CD4-positive, alpha-beta T cell (primary cell): ENCODE measurements at places on chromosomes 11 and 22. TPM values are rescaled to one million over a fixed set of nuclear protein-coding genes. Genes with fewer than 3 reads are reported as not detected.

GRCh38 chr11:85475660-85476517 is 151.3 kb downstream of the DLG2 start:
- no peak for DNase-seq

DNA sequence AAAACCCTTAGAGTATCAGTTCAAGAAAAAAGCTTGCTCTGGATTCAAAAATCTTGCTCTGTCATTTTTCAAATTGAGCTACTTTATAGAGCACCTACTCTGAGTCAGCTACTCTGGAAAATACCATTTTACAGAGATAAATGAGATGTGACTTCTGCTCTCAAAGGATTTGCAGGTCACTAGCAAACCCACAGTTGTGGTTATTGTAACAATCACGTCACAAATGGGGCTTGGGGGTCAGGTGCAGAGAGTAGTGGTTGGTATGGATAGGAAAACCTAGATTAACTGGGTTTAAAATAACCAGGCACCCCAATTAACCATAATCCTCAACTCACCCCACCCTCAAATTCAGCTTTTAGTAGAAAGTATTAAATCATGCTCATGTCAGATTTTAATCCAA is 52.3 kb downstream of the MSANTD4 start:
- DNase-seq: no peak

- DNase-seq: no peak
These were observed 589.5 kb upstream of the CADM1 start for GRCh38 chr11:116093481-116094270.

GRCh38 chr11:72525466-72525865 is 91.1 kb upstream of the CLPB start:
- DNase-seq: no peak

DNA sequence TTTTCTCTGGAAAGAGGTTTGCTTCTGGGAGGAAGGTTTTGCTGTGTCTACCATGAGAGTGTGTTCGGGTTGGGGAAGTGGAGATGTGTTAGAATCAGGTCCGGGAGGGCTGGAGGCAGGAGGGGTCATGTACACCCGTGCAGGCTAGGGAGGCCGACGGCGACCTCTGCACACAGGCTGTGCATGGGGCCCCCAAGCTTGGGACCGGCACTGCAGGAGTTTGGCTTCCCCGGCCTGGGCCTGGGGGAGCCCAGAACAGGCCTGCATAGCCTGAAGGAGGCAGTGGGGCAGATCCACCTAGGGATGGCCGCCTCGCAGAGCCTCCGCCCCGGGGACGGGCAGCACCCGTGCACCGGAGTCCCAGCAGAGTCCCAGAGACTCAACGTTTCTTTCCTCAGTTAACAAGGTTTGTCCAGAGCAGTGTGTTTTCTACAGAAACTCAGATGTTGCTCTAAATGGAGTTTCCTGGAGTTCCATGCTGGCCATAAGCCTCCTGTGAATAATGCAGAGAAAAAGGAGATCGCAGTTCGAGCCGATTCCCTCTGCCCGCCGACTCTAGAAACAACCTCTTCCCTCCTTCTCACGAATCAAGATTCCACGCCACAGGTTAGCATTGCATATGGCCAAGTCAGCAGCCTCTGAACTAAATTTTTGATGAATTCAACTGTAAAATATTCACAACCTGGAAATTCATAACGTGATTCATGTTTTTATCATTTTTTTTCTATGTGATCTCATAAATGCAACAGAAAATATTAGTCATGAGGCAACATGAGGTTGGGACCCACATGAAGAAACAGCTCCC is 427.3 kb downstream of the BRD1 start:
- DNase-seq: no peak

GRCh38 chr22:30869667-30870395 is 98.7 kb downstream of the MORC2 start:
- DNase-seq: no peak

GRCh38 chr11:15158351-15159015 is 43.8 kb downstream of the INSC start:
- DNase-seq: no peak

GRCh38 chr11:64531906-64532312 is 59.1 kb upstream of the SLC22A12 start:
- DNase-seq: no peak

DNA sequence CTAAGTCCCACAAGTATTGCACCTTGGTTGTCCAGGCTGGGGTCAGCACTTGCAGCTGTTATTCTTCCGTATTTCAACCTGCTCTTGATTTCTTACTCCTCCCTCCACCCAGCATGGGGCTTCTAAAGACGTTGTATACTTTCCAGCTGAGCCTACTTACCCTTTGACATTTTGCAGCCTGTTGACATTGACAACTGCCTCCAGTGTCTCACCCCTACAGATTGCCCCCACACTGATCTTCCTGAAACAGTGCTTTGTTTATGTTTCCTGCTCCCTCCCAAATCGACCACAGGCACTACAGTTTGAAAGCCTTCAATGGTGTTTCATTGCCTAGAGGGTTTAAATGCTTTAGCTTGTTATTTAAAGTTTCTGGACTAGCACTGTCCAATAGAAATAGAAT is 56.6 kb downstream of the FAM83F start:
- no peak for DNase-seq

DNA sequence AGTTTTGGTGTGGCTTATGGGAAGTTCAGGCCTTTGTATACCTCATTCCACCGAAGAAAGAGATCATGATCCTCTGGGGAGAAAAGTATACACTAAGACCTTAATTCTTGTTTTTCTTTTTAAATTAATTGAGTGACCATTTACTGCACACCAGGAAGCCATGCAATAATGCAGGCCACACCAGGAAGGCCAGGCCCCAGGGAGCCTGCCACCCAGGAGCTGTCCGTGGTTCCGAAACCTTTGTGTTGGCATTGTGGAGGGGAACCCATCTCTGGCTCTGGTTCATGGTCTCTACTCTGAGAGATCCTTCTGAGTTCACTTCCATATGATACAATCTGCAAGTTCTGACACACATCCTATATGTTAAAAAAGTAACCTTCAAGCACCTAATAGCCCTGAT is 291.8 kb downstream of the MIAT start:
- DNase-seq: no peak

DNA sequence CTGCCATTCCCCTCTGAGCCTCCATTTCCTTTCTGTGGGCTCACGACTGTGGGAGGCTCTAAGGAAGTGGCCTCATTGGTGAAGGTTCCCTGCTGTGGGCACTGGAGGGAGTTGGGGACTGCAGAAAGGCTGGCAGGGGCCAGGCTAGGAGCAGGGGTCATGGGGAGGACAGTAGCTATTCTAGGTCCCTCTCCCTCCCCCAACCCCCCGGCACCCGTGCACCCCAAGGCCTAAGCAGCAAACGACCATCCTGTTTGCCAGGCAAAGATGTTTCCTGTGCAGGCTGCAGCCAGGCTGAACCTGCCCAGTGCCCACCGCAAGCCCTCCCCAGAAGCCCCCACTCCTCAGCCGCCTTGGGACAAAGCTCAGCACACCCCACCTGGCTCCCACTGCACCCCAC is 189.4 kb downstream of the MN1 start:
- no peak for DNase-seq

- no peak for DNase-seq
These were observed 412 bp downstream of the FGF19 start for GRCh38 chr11:69703453-69703767.

GRCh38 chr22:25109878-25110595 is 89.6 kb upstream of the CRYBB3 start:
- DNase-seq: no peak

DNA sequence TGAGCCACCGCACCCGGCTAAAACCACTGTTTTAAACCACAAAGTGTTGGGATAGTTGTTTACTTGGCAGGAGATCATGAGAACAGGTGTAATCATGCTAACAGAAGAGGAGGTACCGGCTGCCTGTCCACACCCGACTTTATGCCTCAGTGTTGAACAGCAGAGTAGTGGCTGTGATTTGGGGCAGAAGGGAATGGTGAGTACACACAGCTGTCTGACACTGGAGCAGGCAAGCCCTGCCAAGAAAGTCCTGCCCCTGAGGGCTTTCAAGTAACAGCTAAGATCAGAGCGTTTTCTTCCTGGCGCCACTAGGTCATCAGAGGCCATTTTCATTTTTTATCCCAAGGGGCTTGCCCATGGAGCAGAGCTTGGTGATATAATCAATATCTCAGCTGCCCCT is 8.1 kb downstream of the CDKN1C start:
- no peak for DNase-seq

DNA sequence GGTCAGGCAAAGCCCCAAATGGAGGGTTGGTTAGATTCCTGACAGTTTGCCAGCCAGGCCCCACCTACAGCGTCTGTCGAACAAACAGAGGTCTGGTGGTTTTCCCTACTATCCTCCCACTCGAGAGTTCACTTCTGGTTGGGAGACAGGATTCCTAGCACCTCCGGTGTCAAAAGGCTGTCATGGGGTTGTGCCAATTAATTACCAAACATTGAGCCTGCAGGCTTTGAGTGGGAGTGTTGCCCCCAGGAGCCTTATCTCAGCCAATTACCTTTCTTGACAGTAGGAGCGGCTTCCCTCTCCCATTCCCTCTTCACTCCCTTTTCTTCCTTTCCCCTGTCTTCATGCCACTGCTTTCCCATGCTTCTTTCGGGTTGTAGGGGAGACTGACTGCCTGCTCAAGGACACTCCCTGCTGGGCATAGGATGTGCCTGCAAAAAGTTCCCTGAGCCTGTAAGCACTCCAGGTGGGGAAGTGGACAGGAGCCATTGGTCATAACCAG is 4.7 kb upstream of the TTC36 start:
- no peak for DNase-seq

DNA sequence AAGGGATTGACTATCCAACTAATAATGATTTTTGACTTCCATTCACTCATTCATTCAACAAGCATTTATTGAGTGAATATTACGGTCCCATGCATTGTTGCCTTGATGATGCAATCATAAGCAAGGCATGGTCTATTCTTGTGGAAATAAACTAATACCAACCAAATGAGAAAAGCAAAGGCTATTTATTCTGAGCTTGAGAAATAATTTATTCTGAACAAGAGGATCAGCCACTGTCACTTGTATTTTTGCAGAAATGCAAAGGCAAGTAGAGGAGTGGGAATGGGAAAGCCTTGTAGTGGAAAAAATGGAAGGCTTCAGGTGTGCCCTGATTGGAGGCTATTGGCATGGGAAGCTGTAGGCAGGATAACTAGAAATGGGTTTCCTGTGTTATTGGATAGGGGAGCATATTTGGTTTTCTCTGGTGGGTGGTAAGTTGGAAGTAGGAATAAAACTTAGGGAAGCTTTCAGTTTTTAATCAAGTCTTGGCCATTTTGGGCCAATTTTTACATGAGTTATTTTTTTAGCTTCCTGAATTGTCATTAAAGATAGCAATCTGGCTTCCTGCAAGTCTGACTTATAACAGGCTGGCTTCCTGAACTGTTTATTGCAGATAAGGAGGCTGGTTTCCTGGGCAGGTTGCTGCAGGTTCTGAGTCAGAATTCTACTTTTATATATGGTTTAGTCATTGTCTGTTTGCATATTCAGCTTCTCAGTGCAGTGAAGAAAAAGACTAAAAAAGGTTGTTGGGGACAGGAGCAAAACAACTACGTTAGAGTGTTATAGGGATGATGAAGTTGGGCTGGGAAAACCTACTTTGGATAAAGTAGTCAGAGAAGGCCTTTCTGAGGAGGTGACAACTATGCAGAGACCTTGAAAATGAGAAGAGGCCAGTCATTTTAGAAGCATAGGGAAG is 106.7 kb downstream of the APIP start:
- DNase-seq: no peak

- no peak for DNase-seq
These were observed 8.0 kb upstream of the HIKESHI start for GRCh38 chr11:86294026-86294425.

DNA sequence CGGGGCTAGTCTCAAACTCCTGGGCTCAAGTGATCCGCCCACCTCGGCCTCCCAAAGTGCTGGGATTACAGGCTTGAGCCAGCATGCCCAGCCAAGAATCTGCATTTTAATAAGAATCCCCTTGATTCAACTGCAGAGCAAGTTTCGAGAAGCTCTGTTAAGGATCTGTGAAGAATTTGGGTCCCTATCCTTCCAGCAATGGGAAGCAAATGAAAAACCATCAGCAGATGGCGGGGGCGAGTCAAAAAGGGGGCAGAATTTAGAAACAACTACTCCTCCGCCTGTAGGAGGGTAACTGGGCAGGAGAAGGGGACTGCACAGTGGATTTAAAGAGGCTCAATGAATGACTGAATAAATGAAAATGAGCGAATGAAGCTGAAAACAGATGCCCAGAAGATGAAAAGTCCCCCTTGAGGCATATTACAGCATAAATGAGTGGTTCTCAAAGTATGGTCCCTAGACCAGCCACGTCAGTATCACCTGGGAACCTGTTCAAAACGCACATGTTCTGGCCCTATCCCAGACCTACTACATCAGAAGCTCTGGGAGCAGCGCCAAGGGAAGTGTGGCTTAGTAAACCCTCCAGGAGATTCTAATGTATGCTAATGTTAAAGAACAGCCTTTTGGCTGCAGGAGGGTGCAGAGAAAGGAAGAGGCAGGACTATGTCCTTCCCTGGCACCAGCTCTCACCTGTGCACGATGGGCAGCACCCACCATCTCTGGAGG is 15.0 kb downstream of the VWCE start:
- DNase-seq: no peak

DNA sequence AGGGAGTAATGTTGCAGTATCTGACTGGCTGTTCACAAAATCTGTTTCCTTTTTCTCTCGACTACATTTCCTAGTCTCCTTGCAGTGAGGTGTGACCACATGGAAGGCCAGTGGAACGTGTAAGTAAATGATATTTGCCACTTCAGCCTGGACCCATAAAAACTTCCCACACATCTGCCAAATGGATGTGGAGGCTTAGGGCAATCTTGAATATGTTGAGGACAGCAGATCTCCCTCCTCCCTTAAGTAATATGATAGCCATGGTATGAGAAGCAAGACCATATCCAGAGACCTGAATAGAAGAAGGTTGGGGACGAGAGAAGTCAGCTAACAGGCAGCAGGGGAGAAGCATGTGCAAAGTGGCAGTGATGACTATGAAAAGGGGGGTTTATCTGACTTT is 33.0 kb upstream of the C11orf87 start:
- no peak for DNase-seq

DNA sequence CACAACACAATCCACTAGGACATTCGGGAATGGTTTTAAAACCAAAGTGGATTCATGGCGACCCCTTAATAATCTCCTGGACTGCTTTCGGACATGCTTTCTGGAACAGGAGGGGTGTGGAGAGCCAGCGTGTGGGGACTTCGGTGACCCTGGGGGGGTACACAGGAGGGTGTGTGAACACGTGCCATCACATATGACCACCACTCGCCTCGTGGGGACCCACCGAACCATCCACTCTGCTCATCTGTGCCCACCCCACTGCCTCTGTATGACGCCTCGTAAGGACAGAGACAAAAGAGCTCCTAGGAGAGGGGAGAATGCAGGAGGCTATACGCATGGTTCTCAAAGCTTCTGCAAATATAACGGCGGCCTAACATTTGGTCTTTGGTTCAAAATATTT is 8.9 kb downstream of the LTO1 start:
- DNase-seq: no peak

- DNase-seq: no peak
These were observed 268.4 kb downstream of the NELL1 start for GRCh38 chr11:20937826-20938225.

PAK1 gene
- 12.6 TPM for total RNA-seq

PPP2R1B gene
- 39.2 TPM for total RNA-seq

UPK2 gene
- 0.27 TPM for total RNA-seq

TPBGL gene
- total RNA-seq: 0.80 TPM

ANKRD42 gene
- total RNA-seq: 8.6 TPM

BEST1 gene
- total RNA-seq: 0.14 TPM

MS4A4E gene
- not detected for total RNA-seq

TENM4 gene
- total RNA-seq: 0.22 TPM

OR4A15 gene
- total RNA-seq: not detected

OR10A2 gene
- not detected for total RNA-seq

GAL3ST1 gene
- total RNA-seq: not detected

ABCC8 gene
- total RNA-seq: not detected

UCP3 gene
- total RNA-seq: 3.7 TPM

ZP1 gene
- total RNA-seq: 0.20 TPM

CCT8L2 gene
- total RNA-seq: not detected

SPI1 gene
- 5.9 TPM for total RNA-seq
